ENCODE measurements at places on chromosomes 7 and 10. TPM values are rescaled to one million over a fixed set of nuclear protein-coding genes. Genes with fewer than 3 reads are reported as not detected.

DNA sequence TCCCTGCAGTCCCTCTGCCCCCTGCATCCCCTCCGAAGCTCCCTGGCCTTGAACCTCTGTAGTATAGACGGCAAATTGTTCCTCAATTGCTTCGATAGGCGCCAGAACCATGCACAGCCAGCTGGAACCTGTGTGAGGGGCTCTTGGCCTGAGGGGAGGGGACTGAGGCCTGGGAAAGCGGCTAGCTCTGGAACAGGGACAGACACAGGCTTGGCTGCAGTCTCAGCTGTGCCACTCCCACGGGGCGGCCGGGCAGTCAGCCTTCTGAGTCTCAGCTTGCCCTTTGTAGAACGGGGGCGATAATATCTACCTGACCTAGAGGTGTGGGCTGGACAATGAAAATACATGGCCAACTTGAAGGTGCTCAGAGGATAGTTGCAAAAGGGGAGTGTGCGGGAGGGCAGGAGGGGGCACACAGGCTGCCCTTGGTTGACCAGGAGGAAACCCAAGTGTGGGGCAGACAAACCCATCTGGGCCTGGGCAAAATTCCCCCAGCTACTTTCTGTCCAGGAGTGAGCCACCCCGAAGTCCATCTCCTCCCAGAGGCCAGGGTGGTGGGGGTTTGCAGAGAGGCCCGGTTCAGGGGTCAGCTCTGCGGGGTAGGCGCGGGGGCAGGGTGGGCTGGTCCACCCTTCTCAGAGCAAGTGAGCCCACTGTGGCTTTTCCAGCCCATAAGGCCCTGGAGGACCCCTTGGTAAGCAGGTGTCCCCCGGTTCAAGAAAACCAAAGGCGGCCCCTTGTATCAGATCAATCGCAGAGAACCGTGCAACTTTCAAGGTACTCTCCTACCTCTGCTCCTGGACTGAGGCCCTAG is 4.6 kb downstream of the CRYGN start:
- no peaks in the 10 kb centered on the region for H3K36me3 ChIP-seq
- DNase-seq, result no peak
- no peak overlapping the region for H3K27ac ChIP-seq
- peaks cover 28% of the 10 kb centered on the region for H3K4me1 ChIP-seq

DNA sequence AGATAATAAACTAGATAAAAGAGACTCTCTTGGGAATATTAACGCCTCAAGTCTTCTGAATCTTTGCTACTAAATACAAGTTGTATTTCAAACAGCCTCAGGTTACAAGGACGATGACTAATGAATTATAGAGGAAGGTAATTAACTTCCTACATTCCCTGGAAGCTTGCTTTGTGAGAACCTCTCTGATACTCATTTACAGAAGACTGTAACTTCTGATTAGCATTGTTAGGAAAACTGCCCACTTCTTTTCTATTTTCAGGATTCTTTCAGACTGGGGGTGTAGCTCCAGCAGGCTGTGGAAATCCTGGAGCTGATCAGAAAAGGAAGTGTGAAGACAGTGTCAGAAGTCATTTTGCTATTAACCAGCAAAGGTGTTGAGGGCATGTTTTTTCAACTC is 316.7 kb upstream of the NPSR1 start:
- H3K4me1 ChIP-seq, result no peaks in the 10 kb centered on the region
- no peaks in the 10 kb centered on the region for H3K36me3 ChIP-seq
- H3K27ac ChIP-seq, result no peak overlapping the region
- DNase-seq, result no peak

DNA sequence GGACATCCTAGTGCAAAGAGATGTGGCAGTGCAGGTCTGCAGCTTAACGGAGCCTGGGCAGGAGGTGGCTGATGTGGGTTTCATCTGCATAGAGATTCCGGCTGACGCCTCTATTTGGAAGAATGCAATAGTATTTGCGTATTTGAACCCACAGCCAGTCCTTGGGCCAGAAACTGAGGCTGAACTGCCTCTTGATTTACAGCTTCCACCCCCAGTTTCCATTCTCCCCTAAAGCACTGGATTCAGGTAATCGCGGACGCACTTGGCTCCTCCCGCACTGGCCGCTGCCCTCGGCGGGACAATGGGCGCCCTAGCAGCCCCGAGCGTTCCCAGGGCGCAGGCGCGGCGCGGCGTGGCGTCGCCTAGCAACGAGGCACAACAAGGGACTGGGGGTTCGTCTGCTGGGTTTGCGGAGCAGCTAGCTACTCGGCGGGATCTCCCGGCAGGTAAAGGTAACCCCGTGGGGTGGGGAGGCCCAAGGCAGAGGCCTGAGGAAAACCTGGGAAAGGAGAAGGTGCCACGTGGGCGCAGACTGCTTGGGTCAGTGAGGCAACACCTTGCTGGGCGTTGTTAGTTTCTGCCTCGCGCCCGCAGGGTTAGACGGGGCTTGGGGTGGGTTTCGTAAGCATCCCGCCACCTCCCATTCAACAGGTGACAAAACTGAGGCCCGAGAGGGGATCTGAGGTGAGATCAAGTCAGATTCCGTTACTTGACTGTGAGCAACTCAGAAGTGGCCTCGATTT is at the start of gene ARMC3:
TSS of gene ARMC3 (plus strand) at position 393 of the 743 bp plus-strand sequence. CDS start 3,944 bp downstream, outside the sequence.
- no peaks in the 10 kb centered on the region for H3K36me3 ChIP-seq
- no peak within 1 kb of the TSS for H3K4me3 ChIP-seq
- H3K27ac ChIP-seq, result peak within 1 kb of the TSS; percentile 21
- peaks cover 4% of the 10 kb centered on the region for H3K27me3 ChIP-seq

GRCh38 chr7:81506609-81507008 is 263.2 kb downstream of the HGF start:
- H3K36me3 ChIP-seq, result no peaks in the 10 kb centered on the region
- no peaks in the 10 kb centered on the region for H3K4me1 ChIP-seq
- H3K27me3 ChIP-seq, result peaks cover 5% of the 10 kb centered on the region
- H3K27ac ChIP-seq, result no peak overlapping the region
- no peak for DNase-seq

- H3K4me3 ChIP-seq, result no peak overlapping the region
- DNase-seq, result no peak
- peaks cover 11% of the 10 kb centered on the region for H3K27me3 ChIP-seq
Observed at GRCh38 chr7:69619054-69619453, 20.8 kb downstream of the AUTS2 start.

GRCh38 chr10:35428521-35428920 is 92.2 kb downstream of the CCNY start:
- H3K4me1 ChIP-seq, result peaks cover 43% of the 10 kb centered on the region
- H3K4me3 ChIP-seq, result no peak overlapping the region
- peaks cover 14% of the 10 kb centered on the region for H3K36me3 ChIP-seq
- no peak overlapping the region for H3K27ac ChIP-seq
- no peaks in the 10 kb centered on the region for H3K27me3 ChIP-seq

- peaks cover 58% of the 10 kb centered on the region for H3K4me1 ChIP-seq
- no peaks in the 10 kb centered on the region for H3K27me3 ChIP-seq
- peak overlapping the region; percentile 94 for H3K27ac ChIP-seq
- peaks cover 63% of the 10 kb centered on the region for H3K36me3 ChIP-seq
Observed at GRCh38 chr7:43658718-43659548, 70.4 kb downstream of the COA1 start.

GRCh38 chr7:142689439-142690120 is 59.7 kb upstream of the PRSS1 start:
- no peak overlapping the region for H3K4me3 ChIP-seq
- no peaks in the 10 kb centered on the region for H3K27me3 ChIP-seq
- no peak for DNase-seq
- peaks cover 17% of the 10 kb centered on the region for H3K4me1 ChIP-seq
- no peaks in the 10 kb centered on the region for H3K36me3 ChIP-seq
- H3K27ac ChIP-seq, result peak overlapping the region; percentile 16

The DPP6 gene
- total RNA-seq, result not detected

The SAP25 gene
- total RNA-seq, result 4.4 TPM

The WNT8B gene
- total RNA-seq, result not detected

The MYO1G gene
- 302 TPM for total RNA-seq

The CBLL1 gene
- 43.3 TPM for total RNA-seq

The BMPER gene
- total RNA-seq, result not detected
